Mesenteric fat pad (tissue), 1 donor: ENCODE measurements at places on chromosomes 2 and 18. TPM values are rescaled to one million over a fixed set of nuclear protein-coding genes. Genes with fewer than 3 reads are reported as not detected.

DNA sequence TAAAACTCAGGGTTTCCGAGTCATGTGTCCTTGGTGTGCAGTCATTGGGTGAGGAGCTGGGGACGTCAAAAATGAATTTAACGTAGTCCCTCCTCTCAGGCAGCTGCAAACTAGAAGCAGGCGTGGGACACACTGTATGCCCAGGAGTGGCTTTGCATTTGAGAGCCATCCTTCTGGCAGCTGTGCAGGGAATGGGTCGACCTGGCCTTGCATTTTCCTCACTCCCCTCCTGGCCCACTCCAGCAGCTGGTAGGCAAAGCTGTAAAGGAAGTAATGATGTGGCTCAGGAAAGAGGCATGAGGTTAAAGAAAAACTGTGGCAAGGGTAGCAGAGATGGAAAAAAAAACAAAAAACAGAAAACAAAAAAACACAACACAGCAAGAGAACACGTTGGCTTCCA lies 46.5 kb downstream of the RNF144A start:
- DNase-seq, result no peak

DNA sequence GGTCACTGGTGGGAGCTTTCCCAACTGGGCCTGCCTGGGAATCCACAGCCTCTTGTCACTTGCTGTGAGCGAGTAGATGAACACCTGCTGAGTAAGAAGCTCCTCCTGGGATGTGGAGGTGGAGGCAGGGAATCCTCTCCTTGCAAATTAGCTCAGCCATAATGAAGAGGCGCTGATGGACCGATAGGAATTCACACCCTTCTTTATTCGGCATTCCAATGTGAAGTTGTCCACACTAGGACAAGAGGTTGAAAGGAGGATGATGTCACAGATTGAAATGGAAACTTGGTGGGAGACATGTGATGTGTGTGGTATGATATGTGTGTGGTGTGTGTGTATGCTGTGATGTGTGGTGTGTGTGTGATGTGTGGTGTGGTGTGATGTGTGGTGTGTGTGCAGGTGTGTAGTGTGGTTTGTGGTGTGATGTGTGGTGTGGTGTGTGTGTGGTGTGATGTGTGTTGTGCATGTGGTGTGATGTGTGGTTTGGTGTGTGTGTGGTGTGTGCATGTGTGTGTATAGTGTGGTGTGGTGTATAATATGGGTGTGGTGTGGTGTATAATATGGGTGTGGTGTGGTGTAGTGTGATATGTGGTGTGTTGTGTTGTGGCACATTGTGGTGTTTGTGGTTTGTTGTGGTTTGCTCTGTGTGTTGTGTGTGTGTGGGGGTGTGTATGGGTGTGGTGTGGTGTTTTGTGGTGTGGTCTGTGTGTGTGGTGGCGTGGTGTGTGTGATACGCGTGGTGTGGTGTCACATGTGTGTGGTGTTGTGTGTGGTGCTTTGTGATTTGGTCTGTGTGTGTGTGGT lies 216.4 kb downstream of the BCL2 start:
- no peak for DNase-seq

GRCh38 chr2:232741294-232741693 lies 35.1 kb downstream of the KCNJ13 start:
- DNase-seq, result no peak

- no peak for DNase-seq
Observed at GRCh38 chr2:235804676-235805075, 310.8 kb downstream of the AGAP1 start.

DNA sequence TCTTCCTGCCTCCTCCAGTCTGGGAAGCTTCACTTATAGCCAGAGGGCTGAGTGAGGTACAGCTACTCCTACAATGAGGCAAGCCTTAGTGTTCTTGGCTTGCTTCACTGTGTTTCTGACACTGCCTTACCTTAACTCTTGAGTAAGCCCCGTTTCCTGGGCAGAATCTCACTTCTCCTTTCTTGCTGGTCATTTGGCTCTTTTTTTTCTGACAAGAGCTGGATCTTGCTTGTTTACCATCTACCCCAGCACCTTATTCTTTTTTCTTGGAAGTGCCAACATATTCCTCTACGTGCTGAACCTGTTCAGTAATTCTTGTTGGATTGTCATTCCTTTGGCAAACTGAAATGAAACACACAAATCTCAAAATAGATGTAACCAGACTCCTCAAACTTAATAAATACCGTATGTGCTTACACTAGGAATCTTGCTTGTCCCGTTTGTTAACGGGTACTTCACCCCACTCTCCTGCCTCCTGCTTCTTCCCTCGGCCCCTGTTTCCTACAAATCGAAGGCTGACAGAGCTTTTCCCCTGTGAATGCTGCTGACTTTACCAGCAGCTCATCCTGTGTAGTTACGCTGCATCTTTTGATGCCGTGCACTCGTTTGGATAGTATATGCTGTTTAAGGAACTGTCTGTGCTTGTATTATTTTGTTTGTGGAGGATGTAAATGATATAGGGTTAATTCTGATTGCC lies 132.2 kb downstream of the FMNL2 start:
- DNase-seq, result no peak

- no peak for DNase-seq
Observed at GRCh38 chr2:237353215-237353614, 60.7 kb downstream of the COL6A3 start.

GRCh38 chr2:160087854-160088745 lies 25.7 kb upstream of the PLA2R1 start:
- DNase-seq, result no peak

GRCh38 chr2:162074928-162075688 lies 1.1 kb upstream of the DPP4 start:
- DNase-seq, result no peak

The UCN gene
- 1.0 TPM for total RNA-seq

The CAB39 gene
- 94.0 TPM for total RNA-seq

The TRABD2A gene
- total RNA-seq, result 6.3 TPM

The BMP10 gene
- total RNA-seq, result not detected

The SNTG2 gene
- 5.6 TPM for total RNA-seq
